A549 treated with GW870086 at 1 μM for 4 hours (cell line): ENCODE measurements at places on chromosomes 1 and 21. TPM values are rescaled to one million over a fixed set of nuclear protein-coding genes. Genes with fewer than 3 reads are reported as not detected.

Gene IL12RB2
- total RNA-seq: 0.08 TPM in 1 of 5 replicates, not detected in the others

Gene SLAMF6
- total RNA-seq: not detected in 5 replicates

Gene CACNA1S
- total RNA-seq: not detected in 5 replicates

Gene EVA1C
- total RNA-seq: 48.6 to 58.1 TPM (median 49.3 TPM) in 5 replicates

Gene C1orf210
- not detected in 5 replicates for total RNA-seq
